Left ventricle myocardium inferior (tissue), 1 donor: ENCODE measurements at places on chromosomes 3 and 15.

DNA sequence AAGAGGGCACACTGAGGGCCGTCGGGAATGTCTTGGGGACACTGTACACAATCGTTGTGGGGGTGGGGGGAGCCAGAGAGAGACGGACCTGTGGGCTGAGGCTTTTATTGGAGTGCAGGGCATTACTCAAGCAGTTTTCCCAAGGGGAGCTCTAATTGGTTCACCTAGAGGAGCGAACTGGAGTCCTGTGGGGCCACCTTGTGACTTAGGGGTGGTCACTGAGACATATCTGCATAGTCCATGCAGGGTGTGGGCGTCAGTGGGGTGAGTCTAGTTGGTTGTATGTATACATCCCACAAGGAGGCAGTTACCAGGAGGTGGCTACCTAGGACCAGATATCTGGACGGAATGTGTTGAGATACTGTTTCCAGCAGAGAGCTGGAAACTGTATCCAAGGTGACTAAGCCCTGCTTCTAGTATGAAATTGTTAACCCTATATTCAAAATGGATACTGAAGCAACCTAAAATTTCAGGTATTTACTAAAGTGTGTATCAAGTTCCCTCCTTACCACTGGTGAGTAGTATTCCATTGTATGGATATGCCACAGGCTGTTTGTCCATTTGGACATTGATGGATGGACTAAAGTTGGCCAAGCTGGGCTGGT, 2.6 kb upstream of the PIGZ start:
- no peak overlapping the region for H3K4me3 ChIP-seq
- DNase-seq: no peak
- no peaks in the 10 kb centered on the region for H3K36me3 ChIP-seq
- H3K4me1 ChIP-seq: peaks cover 23% of the 10 kb centered on the region

- H3K27ac ChIP-seq: peak overlapping the region; percentile 92
- peak overlapping the region; percentile 88 for H3K4me3 ChIP-seq
- no peaks in the 10 kb centered on the region for H3K27me3 ChIP-seq
- H3K4me1 ChIP-seq: peaks cover 62% of the 10 kb centered on the region
Observed at GRCh38 chr3:50358355-50358910, 888 bp downstream of the TMEM115 start.

- H3K36me3 ChIP-seq: no peaks in the 10 kb centered on the region
- H3K4me1 ChIP-seq: peaks cover 8% of the 10 kb centered on the region
- H3K27ac ChIP-seq: no peak overlapping the region
- DNase-seq: no peak
Observed at GRCh38 chr15:91227766-91228165, 127.7 kb downstream of the SV2B start.

- no peaks in the 10 kb centered on the region for H3K27me3 ChIP-seq
- peaks cover 1% of the 10 kb centered on the region for H3K36me3 ChIP-seq
- no peak overlapping the region for H3K4me3 ChIP-seq
- H3K4me1 ChIP-seq: peaks cover 20% of the 10 kb centered on the region
- H3K27ac ChIP-seq: no peak overlapping the region
Observed at GRCh38 chr15:71777216-71777943, 33.0 kb upstream of the NR2E3 start.

DNA sequence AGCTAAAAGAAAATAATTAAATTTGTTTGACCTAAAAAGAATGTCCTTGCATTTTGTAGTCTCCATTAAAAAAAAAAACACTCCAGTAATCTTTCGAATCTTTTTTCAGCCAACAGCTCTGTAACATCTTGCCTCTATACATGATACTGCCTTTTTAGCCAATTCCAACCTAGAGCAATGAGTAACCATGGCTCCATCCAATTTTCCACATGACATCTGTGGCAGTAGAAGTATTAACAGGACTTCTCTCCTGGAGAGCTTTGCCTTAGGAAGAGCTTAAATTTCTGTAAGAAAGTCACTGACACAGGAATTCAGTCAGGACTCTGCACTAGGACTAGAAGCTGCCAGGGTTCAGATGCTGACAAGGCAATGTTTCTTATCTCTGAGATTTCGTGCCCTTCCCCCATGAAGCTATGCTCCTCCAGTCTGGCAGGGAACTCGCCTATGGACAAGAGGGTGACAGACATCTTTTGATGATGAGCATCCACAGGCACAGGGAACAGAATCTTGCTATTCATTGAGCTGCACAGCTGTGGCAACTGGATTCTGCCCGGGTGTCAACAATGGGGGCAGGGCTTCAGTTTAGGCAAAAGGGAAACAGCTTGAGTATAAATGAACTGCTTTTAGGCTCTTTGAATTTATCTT, 81.8 kb downstream of the ALCAM start:
- DNase-seq: no peak
- H3K4me1 ChIP-seq: no peaks in the 10 kb centered on the region
- H3K36me3 ChIP-seq: no peaks in the 10 kb centered on the region
- H3K27me3 ChIP-seq: no peaks in the 10 kb centered on the region

- H3K27ac ChIP-seq: peak overlapping the region; percentile 99
- peak overlapping the region; percentile 88 for H3K4me3 ChIP-seq
- H3K27me3 ChIP-seq: no peaks in the 10 kb centered on the region
- no peak for DNase-seq
Observed at GRCh38 chr3:71579935-71580406, 3.6 kb downstream of the FOXP1 start.

- H3K4me1 ChIP-seq: peaks cover 27% of the 10 kb centered on the region
- no peak overlapping the region for H3K4me3 ChIP-seq
- H3K27ac ChIP-seq: peak overlapping the region; percentile 64
- H3K27me3 ChIP-seq: no peaks in the 10 kb centered on the region
- DNase-seq: no peak
Observed at GRCh38 chr3:195238081-195238571, 32.8 kb downstream of the XXYLT1 start.

DNA sequence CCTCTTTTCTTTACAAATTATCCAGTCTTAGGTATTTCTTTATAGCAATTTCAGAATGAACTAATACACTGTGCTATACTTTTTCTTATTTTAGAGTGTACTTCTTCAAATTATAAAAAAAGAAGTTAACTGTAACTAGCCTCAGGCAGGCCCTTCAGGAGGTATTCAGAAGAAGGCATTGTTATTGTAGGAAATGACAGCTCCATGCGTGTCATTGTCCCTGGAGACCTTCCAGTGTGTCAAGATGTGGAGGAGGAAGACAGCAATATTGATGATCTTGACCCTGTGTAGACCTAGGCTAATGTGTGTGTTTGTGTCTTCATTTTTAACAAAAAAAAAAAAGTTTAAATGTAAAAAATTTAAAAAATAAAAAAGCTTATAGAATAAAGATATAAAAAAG, 55.5 kb downstream of the IL12A start:
- no peak overlapping the region for H3K4me3 ChIP-seq
- H3K36me3 ChIP-seq: no peaks in the 10 kb centered on the region
- H3K27ac ChIP-seq: no peak overlapping the region
- H3K27me3 ChIP-seq: peaks cover 20% of the 10 kb centered on the region

DNA sequence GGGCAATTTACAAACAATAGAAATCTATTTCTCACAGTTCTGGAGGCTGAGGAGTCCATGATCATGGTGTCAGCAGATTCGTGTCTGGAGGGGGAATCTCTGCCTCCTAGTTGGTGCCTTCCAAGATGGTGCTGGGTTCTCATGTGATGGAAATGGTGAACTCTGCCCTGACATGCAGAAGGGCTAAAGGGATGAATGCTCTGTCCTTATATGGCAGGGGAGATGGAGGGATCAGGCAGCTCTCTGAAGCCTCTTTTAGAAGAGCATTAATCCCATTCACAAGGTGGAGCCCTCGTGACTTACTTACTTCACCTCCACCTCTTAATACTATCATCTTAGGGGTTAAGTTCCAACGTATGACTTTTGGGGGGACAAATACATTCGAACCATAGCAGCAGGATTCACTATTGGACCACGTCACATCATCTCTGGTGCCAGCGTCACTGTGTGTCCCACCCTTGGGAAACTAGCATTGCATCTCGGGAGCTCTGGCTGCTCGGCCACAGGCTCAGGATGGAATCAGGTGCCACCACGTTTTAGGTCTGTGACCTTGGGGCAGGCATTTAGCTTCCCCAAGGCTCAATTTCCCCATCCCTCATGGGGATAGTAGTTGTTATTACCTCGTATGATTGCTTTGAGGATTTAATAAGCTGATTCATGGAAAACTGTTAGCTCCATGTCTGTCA, 53.0 kb downstream of the SV2B start:
- no peak overlapping the region for H3K27ac ChIP-seq
- no peak for DNase-seq
- no peaks in the 10 kb centered on the region for H3K36me3 ChIP-seq
- peaks cover 36% of the 10 kb centered on the region for H3K27me3 ChIP-seq

DNA sequence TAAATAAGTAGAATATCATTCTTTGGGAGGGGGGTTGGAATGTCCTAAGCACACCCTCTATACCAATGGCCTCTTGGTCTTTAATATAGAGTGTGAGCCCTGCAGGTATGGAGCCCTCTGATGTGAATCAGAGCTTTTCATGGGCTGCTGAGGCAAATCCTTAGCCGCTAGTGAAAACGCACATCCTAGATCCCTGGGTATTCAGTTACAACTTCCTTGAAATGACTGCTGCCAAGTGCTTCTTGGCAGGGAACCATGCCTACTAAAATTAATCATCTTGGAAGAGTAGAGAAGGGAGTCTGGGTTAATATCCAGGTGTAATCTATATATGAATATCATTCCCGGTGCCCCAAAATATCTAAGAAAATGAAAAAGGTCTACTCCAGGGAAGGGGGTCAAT, 109.1 kb downstream of the POLQ start:
- H3K4me1 ChIP-seq: no peaks in the 10 kb centered on the region
- no peak for DNase-seq
- no peaks in the 10 kb centered on the region for H3K36me3 ChIP-seq
- H3K4me3 ChIP-seq: no peak overlapping the region
- no peaks in the 10 kb centered on the region for H3K27me3 ChIP-seq

- DNase-seq: no peak
- no peaks in the 10 kb centered on the region for H3K27me3 ChIP-seq
- no peak overlapping the region for H3K4me3 ChIP-seq
- peaks cover under 1% of the 10 kb centered on the region for H3K36me3 ChIP-seq
Observed at GRCh38 chr3:193702967-193703366, 110.0 kb downstream of the OPA1 start.

DNA sequence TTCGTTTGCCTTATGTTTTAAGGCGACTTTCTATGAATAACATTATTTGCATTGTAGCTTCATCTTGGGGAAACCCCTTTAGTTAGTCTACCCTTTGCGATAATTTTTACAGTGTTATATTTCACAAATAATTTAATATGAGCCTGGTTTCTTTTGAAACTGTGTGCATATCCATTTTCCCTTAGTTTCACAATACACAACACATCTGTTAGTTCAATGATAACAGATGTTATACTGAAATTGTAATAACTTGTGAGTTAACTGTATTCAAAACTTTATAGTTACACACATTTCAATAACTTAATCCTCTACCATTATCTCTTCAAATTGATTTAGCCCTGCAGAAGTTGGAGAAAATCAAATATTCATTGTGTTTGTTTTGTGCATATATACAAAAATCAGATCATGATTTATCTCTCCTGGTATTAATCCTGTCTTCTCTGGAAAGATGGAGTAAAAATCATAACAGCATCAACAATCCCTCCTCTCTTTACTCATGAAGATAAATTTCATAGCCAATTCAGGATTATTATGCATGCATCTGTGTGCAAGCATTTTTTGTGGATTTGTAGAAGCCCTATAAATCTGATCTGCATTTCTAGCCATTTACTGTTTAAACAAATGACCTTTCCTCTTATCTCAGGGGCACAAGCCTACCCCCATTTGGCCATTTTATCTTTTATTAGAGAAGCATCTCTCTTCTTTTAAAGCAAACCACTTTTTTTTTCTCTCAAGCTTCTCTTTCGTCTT, 304.0 kb downstream of the VPS13C start:
- peaks cover 28% of the 10 kb centered on the region for H3K27me3 ChIP-seq
- H3K36me3 ChIP-seq: no peaks in the 10 kb centered on the region
- DNase-seq: no peak
- H3K4me1 ChIP-seq: no peaks in the 10 kb centered on the region
